Heart right ventricle (tissue), 16 donors: ENCODE measurements at places on chromosomes 12 and 14.
A peak's percentile ranks its signal among the peaks of the same experiment; 100 is the strongest.

DNA sequence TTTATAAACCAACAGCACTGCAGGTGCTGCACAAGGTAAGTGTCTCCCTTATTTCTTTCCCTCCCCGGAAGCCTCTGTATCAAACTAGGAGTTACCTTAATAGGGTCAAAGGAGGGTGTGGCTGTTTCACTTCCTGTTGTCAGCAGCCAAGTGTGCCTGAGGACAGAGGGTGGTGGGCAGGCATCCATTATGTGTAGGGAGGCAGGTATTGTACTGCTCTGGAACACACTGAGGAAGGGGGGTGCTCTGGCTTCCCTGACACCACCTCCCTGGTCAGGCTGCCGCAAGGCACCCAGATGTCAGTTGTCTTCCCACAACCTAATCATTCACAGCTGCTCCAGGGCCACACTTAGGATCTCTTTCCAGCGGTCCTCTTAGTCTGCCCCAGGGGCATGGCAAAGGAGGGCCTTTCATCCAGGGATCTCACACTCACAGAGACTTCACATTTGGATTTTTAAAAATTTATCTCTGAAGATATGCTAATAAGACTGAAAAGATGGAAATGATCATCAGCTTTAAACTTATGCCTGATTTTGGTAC, 132.0 kb upstream of the ARHGAP5 start:
- DNase-seq: no peak

GRCh38 chr14:71711619-71712018, 220.6 kb upstream of the RGS6 start:
- DNase-seq: no peak

GRCh38 chr14:76917745-76918255, 91.6 kb downstream of the LRRC74A start:
- DNase-seq: peak; percentile 76

GRCh38 chr14:84250893-84251292, 1279.1 kb upstream of the FLRT2 start:
- no peak for DNase-seq

GRCh38 chr12:93616584-93617101, 44.2 kb downstream of the SOCS2 start:
- DNase-seq: no peak

- peak; percentile 66 for DNase-seq
These were observed 530 bp upstream of the NYNRIN start for GRCh38 chr14:24398293-24398652.

DNA sequence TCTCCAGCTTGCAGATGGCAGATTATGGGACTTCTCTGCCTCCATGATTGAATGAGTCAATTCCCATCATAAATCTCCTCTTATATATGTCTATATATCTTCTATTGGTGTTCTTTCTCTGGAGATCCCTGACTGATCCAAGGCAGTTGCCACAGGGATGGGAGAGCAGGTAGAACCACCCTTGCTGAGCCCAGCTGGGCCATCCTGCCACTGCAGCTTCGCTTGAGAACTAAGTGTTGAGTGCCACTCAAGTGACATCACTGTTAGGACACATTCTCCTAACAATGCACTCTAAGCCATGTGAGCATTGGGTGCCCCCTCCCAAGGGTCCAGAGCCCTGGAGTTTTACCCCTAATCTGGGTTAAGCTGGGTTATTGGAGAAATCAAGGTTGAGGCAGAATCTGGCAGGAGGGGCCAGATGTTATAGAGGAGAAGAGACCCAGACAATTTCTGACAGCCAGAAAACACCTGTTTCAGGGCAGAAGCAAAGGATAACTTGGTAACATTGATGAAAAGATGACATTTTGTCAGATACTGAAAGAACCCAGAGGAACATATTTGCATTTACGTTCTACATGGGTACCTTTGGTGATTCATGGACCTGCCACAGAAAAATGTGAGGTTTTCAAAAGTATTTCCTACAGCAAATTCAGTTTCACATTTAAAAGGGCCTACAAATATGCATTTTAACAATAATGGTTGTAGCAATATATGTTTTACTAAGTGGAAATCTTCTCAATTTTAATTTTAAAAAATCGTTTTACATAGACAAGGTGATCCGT, 57.2 kb upstream of the MAX start:
- no peak for DNase-seq

- DNase-seq: no peak
These were observed 16.5 kb downstream of the SEL1L start for GRCh38 chr14:81516986-81517797.

GRCh38 chr12:115946092-115946491, 331.4 kb downstream of the MED13L start:
- no peak for DNase-seq

DNA sequence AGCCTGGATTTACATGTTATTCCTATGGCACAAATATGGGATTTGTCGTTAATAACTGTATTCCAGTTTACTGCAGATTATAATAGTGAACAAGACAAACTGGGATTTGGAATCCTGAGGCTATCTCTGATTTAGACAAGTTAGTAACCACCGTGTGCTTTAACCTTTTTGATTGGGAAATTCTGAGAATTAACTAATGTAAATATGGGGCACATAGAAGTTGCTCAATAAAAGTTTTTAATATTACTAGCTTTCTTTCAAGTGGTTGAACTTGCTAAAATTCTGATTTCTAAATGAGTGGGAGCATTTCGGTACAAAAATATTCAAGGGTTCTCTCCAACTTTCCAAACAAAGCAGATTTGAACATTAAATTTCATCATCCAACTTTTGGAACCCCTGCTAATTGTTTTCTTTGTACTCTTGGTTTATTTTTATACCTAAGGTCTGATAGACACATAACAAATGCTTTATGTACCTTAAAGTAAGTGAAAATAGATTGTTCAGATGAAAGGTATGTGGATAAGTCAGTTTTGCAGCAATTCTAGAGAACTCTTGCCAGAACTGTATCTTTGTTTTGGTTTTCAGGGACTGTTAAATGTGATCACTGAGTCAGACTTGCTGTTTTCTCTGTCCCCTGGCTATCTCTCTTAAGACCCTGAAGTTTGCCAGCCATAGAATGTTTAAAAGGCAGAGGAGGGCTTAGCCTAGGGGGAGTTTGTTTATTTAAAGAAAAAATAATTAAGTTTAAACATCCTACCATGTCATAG, 57.5 kb downstream of the FRS2 start:
- DNase-seq: no peak

GRCh38 chr14:30620178-30620577, 1.9 kb upstream of the SCFD1 start:
- no peak for DNase-seq

- peak; percentile 92 for DNase-seq
These were observed at the start of gene BCL2L2 for GRCh38 chr14:23306412-23307145. BCL2L2 (plus strand) TSS chr14:23306833; CDS start chr14:23307768, 935 bp downstream.

DNA sequence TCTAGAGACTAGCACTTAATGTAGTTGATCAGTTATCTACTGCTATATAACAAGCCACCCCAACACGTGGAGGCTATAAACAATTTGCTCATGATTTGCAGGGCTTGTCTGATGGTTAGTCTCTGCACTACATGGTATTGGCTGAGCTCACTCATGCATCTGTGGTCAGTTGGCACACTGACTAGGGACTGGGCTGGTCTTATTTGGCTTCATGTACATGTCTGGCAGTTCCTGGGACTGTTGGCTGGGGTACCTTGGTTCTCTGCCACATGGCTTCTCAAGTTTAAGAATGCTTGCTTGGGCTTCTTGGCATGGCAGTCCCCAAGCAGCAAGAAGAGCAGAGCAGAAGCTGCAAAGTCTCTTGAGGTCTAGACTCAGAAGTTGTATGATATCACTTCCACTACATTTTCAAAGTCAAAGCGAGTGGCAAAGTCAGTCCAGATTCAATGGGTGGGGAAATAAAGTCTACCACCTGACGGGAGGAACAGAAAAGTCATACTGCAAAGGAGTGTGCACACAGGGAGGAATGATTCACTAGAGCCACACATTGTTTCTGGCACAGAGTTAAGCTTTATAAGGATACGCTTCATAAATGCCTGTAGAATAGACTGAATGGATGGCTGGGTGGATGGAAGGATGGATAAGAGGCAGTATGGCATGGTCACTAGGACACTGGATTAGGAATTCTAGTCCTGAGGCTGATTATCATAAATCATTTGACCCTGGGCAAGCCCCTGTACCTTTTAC, 44.8 kb upstream of the PTHLH start:
- DNase-seq: no peak

GRCh38 chr12:34334953-34335743, 312.9 kb downstream of the ALG10 start:
- DNase-seq: no peak

DNA sequence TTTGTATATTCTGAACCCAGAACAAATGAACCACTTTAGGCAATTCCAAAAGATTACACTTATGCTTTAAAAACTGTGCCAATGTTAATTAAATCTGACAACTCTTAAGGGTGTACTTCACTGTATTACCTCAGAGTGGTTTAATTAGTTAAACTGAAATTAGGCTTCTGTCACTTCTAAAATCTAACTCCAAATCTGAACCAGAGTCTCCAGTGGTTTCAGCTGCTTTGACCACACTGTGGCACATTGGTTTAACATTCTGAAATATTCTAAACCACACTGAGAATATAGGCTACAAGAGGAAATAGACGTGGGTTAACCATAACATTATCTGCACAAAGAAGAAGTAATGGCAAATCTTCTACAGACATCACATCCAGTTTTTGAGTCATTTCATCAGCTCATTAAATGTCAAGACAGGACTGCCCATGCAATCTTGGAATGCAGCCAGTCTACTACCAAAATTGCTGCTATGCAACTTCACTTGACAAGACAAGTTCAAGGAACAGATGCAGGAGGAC, 94.8 kb downstream of the LRP6 start:
- DNase-seq: no peak

DNA sequence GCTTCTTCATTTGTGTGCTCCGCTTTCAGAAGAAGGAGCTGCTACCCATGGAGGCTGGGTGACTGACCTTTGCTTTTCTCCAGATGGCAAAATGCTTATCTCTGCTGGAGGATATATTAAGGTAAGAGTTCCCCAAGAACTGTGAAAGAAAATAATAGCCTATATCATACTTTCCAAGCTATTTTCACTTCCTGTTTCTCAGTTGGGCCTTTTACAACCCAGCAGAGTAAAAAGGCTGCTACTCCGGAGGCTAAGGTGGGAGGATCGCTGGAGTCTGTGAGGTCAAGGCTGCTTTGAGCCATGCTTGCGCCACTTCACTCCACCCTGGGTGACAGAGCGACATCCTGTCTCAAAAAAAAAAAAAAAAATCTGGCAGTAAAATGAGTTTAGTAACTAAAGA, 82.1 kb downstream of the APAF1 start:
- no peak for DNase-seq

DNA sequence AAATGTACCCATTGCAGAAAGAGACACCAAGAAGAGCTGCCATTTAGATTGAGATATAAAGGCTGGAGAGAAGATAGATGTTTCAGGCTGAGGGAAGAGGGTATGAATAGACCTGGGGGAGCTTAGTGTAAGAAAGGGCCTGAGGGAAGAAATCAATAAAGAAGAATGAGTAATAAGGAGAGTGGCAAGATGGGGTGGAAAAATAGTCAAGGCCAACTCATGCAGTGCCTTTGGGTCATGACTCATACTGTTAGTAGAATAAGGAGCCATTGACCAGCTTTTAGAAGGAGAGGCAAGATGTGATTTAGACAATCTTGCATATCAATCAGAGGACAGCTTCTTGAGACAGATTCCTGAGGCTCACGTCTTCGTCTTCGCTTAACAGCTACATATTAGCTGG, 287.5 kb downstream of the DUSP6 start:
- no peak for DNase-seq

- DNase-seq: no peak
These were observed 222.9 kb upstream of the LMO3 start for GRCh38 chr12:16828891-16829290.

GRCh38 chr12:116552773-116553373, 6.3 kb upstream of the MAP1LC3B2 start:
- no peak for DNase-seq
